G401 (cell line): ENCODE measurements at places on chromosomes 5 and 9. TPM values are rescaled to one million over a fixed set of nuclear protein-coding genes. Genes with fewer than 3 reads are reported as not detected.
A peak's percentile ranks its signal among the peaks of the same experiment; 100 is the strongest.

- DNase-seq = no peak
Measured at GRCh38 chr5:76664079-76664478, 40.9 kb upstream of the F2RL2 start.

GRCh38 chr5:67206461-67206860 lies 9.9 kb upstream of the CD180 start:
- no peak for DNase-seq

DNA sequence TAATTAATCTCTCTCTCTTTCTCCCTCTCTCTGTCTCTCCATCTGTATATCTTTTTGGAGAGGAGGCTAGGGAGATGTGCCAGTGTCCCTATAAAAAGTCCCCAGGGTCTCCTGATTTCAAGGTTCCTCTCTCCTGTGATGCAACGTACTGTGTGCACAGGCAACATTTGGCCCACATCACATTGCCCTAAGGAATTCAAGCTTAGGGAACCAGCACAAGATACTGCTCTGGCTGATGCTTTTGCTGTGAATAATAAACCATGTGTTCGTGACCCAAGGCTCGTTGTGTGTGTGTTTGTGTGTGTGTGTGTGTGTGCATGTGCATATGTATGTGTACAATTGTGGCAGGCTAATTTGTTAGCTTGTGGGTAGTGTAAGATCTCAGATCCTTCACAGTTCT lies 9.7 kb downstream of the SPATA9 start:
- DNase-seq = no peak

DNA sequence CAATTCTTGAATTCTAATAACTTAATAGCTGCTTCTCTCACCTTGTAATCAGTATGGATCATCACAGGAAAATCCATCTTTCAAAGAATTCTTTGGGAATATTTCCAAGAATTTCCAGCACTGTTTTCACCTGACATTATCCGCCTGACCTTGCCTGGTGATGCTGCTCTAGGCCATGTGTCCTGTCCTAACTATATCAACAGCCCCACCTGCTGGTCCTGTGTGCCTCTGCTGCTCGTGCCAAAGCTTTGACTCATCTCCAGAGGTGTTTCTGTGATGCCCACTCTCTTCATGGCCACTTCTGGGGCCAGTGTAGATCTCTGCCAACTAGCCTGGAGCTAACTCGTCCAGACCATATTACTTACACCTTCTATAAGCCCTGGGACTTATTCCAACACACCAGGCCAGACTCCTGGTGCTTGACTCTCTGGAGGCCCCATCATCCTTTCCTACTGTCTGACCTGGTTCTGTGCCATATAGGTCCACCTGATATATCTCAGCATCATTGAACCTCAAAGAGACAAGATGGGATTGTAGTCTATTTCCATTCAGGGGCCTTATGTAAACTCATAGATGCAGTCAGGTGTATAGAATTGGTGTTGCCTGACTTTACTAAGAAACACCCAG lies 67.5 kb upstream of the CKMT2 start:
- peak; percentile 31 for DNase-seq

GRCh38 chr9:87604886-87605588 lies 107.4 kb downstream of the DAPK1 start:
- no peak for DNase-seq

Gene POU5F2
- total RNA-seq = 0.03 and 0.49 TPM in 2 replicates

Gene SGCD
- total RNA-seq = not detected in 2 replicates
